Activated T-cell treated with anti-CD3 and anti-CD28 coated beads, Interleukin-2, amount 50 U/mL, for 4 hours (primary cell): ENCODE measurements at places on chromosomes 11 and 22. TPM values are rescaled to one million over a fixed set of nuclear protein-coding genes. Genes with fewer than 3 reads are reported as not detected.

The TTC36 gene
- 1.1 TPM for total RNA-seq

The ABCG4 gene
- total RNA-seq: not detected

The SCUBE1 gene
- not detected for total RNA-seq

The PIM3 gene
- total RNA-seq: 426 TPM

DNA sequence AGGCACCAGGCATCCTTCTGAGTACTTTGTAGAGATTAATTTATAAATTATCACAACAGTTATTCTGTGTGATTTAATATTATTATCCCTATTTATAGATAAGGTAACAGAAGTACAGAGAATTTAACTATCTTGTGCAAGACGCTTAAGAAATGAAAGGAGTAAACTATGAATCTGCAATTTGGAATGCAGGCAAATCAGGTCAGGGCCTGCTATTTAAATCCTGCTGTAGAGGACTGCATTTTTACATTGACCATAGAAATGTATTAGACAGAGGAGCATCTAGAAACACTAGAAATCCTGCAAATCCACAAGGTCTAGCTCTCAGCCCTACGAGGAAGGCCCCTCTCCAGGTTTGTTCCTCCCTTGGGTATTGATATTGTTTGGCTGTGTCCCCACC is 336.2 kb downstream of the ETS1 start:
- no peak for DNase-seq

GRCh38 chr22:50082961-50083461 is 2.2 kb downstream of the MLC1 start:
- no peak for DNase-seq

GRCh38 chr11:41003339-41004282 is 455.8 kb downstream of the LRRC4C start:
- no peak for DNase-seq

The ASCL2 gene
- total RNA-seq: 1.2 TPM

DNA sequence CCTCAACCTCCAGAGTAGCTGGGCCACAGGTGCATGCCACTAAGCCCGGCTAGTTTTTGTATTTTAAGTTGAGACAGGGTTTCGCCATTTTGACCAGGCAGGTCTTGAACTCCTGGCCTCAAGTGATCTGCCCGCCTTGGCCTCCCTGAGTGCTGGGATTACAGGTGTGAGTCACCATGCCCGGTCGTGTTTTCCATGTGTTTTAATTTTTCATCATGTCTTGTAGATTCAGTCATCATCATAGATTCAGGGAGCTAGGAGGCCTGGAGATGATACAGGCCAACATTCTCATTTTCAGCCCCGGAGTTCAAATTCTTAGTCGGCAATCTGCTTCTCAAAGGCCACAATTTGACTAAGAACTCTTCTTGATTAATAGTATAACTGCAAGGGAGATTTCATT is 73.5 kb upstream of the GRAMD1B start:
- DNase-seq: no peak

DNA sequence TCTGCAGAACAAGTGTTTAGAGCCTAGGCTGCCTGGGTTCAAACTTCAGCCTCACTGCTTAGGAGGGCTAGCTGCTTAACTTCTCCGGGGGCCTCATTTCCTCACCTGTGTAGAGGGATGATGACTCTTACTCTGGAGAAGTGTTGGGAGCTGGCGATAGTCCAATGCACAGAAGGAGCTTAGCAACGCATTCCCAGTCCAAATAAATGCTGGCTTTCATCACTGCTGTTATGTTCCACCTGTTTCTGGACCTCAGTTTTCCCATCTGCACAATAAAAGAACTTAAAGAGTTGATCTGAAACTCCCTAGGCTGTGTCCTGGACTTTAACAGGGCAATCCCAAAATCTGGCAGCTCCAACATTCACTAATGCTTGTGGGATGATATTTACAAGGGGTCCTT is 337.8 kb downstream of the MIAT start:
- DNase-seq: no peak

- DNase-seq: no peak
Measured at GRCh38 chr11:111001986-111002611, 243.4 kb upstream of the POU2AF2 start.

GRCh38 chr11:73358071-73358470 is 18.1 kb upstream of the RELT start:
- no peak for DNase-seq

DNA sequence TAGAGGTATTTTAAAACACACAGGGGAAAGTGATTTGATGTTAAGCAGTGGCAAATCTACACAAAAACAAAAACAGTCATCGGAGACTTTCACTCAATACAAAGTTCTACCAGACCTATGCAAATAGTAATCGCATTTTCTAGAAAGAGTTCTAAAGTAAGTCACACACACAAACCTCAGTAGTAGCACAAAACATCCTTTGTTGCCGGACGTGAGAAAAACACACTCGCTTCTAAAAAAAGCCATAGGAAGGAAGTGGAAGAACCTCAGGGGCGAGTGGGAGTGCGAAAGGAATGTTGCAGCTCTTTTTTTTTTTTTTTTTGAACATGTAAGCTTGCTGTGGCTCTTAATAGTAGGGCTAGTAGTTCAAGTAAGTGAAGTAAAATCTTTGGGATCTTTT is 88.9 kb downstream of the MAML2 start:
- no peak for DNase-seq

GRCh38 chr22:26271427-26271826 is 102.2 kb downstream of the SEZ6L start:
- DNase-seq: no peak

DNA sequence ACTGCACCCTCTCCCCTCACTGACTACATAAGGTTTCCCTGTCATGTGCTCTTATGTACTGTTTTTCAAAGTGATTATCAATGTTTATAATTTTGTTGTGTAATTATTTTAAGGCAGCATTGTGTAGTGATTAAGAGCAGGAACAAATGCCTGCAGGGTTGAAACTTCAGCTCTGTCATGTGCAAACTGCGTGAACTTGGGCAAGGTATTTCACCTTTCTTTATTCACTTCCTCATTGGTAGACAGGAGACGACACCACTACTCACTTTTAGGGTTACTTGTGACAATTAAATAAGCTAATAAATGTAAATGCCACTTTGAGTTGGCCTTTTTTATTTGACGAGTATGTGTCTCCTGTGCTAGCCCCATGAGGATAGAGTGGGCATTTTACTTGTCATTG is 86.5 kb upstream of the E2F8 start:
- DNase-seq: no peak

DNA sequence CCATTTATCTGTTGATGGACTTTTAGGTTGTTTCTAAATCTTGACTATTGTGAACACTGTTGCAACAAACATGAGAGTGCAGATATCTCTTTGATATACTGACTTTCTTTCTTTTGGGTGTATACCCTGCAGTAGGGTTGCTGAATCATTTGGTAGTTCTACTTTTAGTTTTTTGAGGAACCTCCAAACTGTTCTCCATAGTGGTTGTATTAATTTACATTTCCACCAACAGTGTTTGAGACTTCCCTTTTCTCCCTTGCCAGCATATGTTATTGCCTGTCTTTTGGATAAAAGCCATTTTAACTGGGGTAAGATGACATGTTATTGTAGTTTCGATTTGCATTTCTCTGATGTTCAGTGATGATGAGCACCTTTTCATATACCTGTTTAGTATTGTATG is 330.0 kb downstream of the DDX10 start:
- no peak for DNase-seq

DNA sequence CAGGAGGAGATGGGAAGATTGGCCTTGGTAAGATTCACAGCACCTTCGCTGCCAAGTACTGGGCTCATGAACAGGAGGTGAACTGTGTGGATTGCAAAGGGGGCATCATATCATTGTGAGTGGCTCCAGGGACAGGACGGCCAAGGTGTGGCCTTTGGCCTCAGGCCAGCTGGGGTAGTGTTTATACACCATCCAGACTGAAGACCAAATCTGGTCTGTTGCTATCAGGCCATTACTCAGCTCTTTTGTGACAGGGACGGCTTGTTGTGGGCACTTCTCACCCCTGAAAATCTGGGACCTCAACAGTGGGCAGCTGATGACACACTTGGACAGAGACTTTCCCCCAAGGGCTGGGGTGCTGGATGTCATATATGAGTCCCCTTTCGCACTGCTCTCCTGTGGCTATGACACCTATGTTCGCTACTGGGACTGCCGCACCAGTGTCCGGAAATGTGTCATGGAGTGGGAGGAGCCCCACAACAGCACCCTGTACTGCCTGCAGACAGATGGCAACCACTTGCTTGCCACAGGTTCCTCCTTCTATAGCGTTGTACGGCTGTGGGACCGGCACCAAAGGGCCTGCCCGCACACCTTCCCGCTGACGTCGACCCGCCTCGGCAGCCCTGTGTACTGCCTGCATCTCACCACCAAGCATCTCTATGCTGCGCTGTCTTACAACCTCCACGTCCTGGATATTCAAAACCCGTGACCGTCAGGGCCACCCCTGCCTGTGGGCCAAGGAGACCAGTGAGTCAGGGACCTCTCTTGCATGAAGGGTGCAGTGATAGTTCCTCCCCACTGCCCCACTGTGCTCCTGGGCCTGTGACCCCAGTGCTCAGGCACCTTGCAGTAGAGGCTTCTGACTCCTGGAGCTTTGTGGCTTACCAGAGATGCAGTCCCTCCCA is 83.6 kb downstream of the BCR start:
- peak; percentile 37 for DNase-seq

DNA sequence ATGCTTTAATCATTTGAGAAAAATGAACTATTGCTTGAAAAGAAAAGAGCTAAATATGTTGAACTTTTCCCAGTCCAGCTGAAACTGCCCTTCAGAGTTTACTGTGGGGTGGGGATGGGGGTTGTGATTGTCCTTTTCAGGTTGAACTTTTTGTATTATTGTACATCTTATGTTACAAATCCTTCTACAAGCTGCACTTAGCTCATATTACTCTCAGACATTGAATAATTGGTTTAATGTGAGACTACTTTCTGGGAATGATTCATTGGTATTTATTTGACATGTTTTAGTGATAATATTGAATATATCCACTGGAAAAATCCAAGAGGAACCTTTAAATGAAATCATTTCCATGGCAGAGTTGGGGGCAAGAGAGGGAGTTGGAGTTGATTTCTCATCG is 84.9 kb downstream of the ATXN10 start:
- DNase-seq: no peak

The JAM3 gene
- 12.8 TPM for total RNA-seq

GRCh38 chr11:19597206-19597605 is 115.4 kb upstream of the NAV2 start:
- DNase-seq: no peak

DNA sequence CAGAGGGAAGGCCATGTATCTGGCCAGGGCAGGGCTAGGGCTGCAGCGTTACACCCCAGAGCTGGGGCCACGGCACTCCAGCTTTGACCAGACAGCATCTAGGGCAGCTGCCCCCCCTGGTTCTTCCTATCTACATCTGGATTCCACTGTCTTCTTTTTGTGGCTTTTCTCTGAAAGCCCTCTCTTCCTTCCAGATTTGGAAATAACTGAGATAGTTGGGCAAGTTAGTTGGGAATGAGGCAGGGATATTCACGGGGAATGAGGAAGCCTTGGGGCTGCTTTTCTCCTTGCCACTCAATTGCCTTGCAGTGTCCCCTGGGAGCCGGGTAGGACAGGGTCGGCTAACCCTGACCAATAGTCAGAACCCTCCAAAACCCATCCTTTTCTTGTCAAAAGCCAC is 26.8 kb downstream of the CLMP start:
- DNase-seq: no peak

The OR51E1 gene
- total RNA-seq: not detected

The CTSW gene
- 8.4 TPM for total RNA-seq

- no peak for DNase-seq
Measured at GRCh38 chr22:32584650-32585049, 110.0 kb downstream of the FBXO7 start.

The ART1 gene
- total RNA-seq: not detected

The FAM181B gene
- not detected for total RNA-seq

- peak; percentile 1 for DNase-seq
Measured at GRCh38 chr22:23067023-23067650, 3.2 kb upstream of the GNAZ start.

DNA sequence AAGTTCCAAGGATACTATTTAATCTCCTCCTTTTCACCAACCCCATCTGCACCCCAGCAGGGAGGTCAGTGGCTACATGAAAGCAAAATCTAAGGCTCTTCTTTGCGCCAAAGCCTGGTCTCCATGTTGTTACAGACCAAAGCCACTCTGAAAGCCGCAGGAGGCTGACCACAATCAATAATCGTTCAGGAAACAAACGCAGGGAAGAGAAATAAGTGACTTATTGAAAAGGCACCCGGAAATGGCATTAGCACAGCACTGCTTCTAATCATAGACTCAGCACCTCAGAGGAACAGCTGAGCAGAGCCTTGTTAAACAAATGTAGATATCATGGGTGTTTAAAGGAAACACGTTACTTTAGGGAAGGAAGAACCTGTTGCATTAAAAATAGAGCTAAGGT is 183.9 kb downstream of the KIRREL3 start:
- DNase-seq: no peak
